Cardiac septum (tissue), 1 donor: ENCODE measurements at places on chromosomes 13 and 19. TPM values are rescaled to one million over a fixed set of nuclear protein-coding genes. Genes with fewer than 3 reads are reported as not detected.
A peak's percentile ranks its signal among the peaks of the same experiment; 100 is the strongest.

- DNase-seq: no peak
These were observed 18.1 kb downstream of the SLC7A1 start for GRCh38 chr13:29577136-29578051.

DNA sequence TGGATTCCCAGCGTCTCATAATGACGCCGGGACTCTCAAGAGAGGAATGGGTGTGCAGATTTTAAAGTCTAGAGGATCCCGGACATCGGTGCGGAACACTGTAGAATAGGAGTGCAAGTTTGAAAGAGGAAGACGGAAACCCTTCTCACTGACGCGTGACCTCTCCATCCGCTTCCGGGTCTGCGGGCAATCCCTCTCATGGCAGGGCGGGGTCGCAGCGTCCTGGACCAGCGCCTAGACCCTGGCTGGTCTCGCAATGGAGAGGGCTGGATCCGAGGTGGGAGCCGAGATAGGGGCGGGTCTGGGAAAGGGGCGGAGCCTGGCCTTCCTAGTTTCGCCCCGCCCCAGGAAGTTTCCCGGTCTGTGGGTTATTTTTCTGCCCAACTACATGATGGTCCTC, 4.6 kb upstream of the ZNF845 start:
- peak; percentile 80 for DNase-seq

- no peak for DNase-seq
These were observed 3.2 kb upstream of the EBPL start for GRCh38 chr13:49694446-49694845.

- DNase-seq: no peak
These were observed 6.9 kb downstream of the PEAK3 start for GRCh38 chr19:2274931-2275535.

DNA sequence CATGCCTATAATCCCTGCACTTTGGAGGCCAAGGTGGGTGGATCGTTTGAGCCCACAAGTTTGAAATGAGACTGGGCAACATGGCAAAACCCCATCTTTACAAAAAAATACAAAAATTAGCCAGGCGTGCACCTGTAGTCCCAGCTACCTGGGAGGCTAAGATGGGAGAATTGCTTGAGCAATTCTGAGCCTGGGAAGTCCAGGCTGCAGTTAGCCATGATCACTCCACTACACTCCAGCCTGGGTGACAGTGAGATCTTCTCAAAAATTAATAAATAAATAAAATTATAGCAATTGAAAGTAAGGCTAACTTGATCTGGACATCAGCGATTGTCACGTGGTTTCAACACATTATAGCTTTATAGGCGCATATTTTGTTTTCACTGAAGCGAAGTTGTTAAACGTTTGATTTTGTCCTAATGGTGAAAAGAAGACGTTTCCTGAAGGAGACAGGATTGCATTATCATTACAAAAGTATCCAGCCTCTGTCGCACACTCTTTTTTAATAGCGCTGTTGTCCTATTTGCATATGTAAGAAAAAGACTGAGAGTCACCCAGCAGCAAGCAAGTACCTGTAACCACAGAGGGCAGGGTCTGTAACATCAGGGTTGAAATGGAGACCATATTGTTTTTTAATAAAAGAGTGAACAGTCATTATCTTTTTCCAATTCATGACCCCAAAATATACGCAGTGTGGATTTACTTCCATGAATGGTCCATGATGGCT, 335.7 kb downstream of the DCT start:
- DNase-seq: no peak

DNA sequence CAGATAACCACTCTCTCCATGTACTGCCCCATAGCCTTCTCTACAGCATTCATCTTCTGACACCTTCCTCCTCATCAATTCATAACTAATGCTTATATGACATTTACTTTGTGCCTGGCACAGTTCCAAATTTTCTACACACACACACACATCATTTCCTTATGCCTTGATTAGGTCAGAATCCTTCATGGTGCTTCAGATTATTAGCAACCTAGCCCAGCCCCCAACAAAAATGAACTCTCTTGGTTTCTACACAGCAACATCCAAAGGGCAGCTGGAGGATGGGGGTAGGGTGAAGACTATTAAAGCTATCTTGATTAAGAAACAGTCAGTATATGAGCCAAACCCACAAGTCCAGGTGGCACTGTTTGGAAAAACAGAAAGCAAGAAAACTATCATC, 3.7 kb downstream of the RUBCNL start:
- no peak for DNase-seq

GRCh38 chr13:50428183-50428877, 413.1 kb downstream of the KCNRG start:
- DNase-seq: no peak

- no peak for DNase-seq
These were observed 140.3 kb upstream of the SOX1 start for GRCh38 chr13:111926501-111927180.

- DNase-seq: no peak
These were observed 1.1 kb upstream of the PHF11 start for GRCh38 chr13:49494645-49495044.

DNA sequence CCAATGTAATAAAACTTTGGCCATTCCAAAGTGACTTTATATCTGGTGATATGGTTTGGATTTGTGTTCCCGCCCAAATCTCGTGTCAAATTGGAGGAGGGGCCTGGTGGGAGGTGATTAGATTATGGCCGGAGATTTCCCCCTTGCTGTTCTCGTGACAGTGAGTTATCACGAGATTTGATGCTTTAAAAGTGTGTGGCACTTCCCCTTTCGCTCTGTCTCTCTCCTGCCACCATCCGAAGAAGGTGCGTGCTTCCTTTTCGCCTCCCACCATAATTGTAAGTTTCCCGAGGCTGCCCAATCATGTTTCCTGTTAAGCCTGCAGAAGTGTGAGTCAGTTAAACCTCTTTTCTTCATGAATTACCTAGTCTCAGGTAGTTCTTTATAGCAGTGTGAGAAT, 9.3 kb upstream of the NALCN start:
- no peak for DNase-seq

DNA sequence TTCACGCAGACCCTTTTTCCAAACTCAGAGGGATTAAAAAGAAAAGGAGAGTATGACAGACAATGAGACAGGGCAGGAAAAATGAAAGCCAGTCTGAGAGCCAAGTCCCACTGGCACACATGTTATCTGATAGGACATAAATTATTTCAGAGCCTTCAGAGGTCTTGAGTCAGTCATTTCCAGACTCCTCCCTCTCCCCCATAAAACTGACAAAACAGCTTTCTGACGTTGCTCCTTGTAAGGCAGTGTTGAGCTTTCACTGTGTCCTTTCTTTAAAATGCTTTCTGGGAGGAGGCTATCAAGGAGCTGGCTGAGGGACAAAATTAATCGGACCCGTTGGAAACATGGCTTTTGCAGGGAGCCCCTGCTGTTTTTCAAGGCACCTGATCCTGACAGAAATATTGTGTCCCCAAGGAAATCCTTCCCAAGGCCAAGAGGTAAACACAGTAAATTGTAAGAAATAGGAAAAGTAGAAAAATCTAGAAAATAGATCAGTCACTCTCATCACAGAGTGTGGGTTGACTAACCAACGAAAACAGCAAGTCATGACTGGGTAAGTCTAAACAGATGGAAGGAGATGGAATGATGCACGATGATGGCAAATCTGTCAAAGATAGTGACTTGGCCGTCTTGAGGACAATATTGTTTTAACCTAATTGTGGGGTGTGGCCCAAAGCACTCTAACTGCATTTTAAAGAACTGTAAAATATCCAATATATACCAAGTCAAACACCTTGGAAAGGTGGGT, 89.7 kb downstream of the DCT start:
- DNase-seq: no peak

DNA sequence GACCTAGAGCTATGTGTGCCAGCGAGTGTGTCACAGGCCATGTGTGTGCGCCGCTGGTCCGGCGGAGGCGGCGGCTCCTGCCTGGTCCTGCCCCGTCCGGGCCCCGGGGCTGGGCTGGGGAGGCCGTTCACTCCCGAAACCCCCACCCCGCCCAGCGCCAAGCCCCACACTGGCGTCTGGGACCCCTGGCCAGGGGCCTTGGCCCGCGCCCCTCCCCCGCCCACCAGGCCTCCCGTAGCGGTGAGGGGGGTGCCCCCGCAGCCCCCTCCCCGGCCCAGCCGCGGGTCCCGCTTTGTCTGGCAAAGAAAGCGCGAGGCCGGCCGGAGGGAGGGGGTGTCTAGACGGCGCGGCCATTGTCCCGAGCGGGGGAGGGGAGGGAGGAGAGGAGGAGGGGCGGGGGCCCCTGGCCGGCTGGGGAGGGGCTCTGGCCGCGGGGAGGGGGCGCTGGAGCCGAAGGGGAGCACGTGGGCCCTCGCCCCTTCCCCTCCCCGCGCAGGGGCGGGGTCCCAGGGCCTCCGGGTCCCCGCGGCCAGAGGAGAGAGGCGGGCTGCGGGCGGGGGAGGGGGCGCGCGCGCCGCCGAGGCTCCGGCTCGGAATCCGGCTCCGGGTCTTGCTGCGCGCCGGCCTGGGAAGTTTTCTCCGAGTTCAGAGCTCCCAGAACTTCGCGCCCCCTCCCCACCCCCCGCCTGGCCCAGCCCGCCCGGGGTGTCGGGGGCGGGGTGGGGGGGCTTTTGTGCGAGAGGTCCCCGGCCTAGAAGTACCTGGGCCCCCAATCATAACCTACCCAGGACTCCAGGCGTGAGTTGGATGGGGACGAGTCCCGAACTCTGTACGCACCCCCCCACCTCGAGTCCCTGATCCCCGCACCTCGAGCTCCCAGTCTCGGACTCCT, 888 bp downstream of the NOTCH3 start:
- no peak for DNase-seq

DNA sequence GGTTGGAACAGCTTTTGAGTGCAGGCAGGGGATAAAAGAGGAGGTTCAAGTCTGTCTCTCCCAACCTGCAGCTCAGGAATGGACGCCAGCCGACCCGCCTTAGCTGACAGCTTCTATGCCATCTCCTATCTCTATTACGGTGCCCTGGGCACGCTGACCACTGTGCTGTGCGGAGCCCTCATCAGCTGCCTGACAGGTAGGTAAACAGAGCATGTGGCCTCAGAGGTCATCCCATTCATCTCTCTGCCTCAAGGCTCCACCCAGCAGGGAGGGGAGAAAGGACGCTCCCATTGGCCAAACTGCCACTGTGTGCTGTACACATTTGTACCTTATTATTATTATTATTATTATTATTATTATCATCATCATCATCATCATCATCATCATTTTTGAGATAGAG, 16.5 kb downstream of the SLC5A5 start:
- no peak for DNase-seq

DNA sequence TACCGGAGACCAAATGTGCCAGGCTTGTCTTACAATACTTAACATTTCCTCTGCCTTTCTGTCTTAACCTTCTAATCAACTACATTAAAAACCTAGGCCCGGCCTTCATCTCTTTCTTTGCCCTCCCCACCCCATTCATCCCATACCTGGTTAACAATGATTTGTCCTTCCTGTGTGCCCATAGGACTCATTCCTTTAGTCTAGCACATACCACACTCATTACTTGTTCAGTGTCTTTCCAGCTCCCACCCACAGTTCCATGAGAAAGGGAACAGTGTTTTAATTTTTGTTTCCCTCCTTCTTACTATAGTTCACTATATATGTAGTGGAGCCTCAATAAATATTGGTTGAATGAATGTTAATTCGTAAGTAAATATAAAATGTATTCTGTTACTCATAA, 2.4 kb downstream of the CLN5 start:
- DNase-seq: no peak

GRCh38 chr13:78193846-78194245, 275.2 kb upstream of the EDNRB start:
- DNase-seq: no peak

DNA sequence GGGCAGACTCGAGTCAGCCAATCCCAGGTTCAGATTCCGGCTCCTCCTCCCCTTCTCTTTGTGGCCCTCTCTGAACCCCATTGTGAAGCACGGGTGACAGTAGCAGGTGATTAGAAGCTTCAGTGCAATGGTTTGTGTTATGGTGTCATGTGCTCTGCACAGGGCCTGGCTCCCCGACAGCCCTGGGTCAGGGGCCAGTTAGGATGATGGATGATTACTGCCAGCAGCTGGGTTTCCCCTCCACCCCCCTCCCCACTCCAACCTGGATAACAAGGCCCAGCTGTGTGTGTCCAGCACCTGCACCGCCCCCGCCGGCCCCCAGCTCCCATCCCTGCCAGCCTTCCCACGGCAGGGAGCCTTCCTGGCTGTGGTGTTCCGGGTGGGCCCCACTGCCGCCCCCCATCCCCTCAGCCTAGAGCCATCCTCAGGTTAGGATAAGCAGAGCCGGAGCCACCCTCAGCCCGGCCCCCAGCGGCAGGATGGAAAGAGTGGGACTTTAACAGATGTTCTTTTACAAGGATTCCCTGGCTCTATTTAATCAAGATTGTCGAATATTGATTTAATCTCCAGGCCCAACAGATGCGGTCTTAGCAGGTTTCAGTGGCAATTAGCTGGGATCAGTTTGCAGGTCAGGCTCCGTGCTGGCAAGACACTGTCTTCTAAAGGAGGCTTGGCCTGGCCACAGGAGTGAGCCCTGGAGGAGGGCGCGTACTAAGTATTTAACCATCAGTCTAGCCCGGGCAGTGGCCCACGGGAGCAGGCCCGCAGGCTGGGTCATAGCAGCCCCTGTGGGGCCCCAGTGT, 156.2 kb downstream of the SIPA1L3 start:
- DNase-seq: no peak

GRCh38 chr13:93361703-93362102, 135.1 kb downstream of the GPC6 start:
- no peak for DNase-seq

GRCh38 chr13:94154367-94154766, 325.1 kb downstream of the DCT start:
- DNase-seq: no peak

DNA sequence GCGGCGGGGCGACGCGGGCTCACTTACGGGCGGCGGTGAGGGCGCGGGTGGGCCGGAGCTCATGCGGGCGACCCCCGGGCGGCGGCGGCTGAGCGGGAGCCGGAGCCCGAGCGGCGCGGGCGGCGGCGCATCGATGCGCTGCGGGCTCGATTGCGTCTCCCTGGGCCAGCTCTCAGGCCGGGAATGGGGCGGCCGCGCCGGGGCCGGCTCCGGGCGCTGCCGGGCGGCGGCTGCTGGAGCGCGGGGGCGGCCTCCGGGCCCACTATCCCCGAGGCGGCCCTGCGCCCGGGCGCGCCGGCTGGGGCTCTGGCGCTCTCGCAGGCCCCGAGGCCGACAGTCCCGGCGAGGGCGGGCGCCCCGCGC, 1.4 kb upstream of the TSHZ3 start:
- DNase-seq: no peak

DNA sequence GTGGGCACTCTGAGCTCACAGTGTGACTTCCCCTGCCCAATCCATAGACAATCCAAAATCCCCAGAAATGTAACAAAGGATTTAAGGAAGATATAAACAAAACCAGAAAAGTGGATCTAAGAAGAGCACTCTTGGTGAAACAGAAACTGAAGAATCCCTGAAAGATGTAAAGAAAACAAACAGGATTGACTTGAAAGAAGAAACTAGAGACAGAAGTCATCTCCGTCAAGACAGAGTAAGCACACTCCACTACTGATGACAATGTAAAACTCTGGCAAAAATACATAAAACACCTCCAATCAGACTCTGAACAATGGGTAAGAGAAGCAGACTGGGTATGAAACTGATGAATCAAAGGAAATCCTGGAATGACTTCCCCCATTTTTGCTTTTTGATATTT, 13.5 kb downstream of the TUBGCP3 start:
- DNase-seq: no peak

The RASIP1 gene
- total RNA-seq: 13.6 TPM

The TMTC4 gene
- 7.8 TPM for total RNA-seq

The ZFP28 gene
- total RNA-seq: 9.9 TPM

The OVOL3 gene
- total RNA-seq: not detected

The KCNN1 gene
- 0.19 TPM for total RNA-seq

The TSHZ3 gene
- 5.2 TPM for total RNA-seq

The CYP4F3 gene
- total RNA-seq: 1.00 TPM

The ETV2 gene
- total RNA-seq: 0.78 TPM

The IL27RA gene
- total RNA-seq: 3.0 TPM

The KIRREL2 gene
- not detected for total RNA-seq

The NLRP11 gene
- total RNA-seq: not detected

The ADGRE3 gene
- 0.46 TPM for total RNA-seq

The FBL gene
- 64.8 TPM for total RNA-seq

The TPTE2 gene
- total RNA-seq: not detected
